GM06990 (cell line): ENCODE measurements at places on chromosomes 13 and 19.
A peak's percentile ranks its signal among the peaks of the same experiment; 100 is the strongest.

GRCh38 chr13:26424181-26424580 is 133.3 kb upstream of the WASF3 start:
- no peak for DNase-seq

- no peak for DNase-seq
Observed at GRCh38 chr19:35433448-35433847, 14.6 kb upstream of the FFAR2 start.

GRCh38 chr19:34961775-34962686 is 2.0 kb downstream of the ZNF792 start:
- no peak for DNase-seq

- peak; percentile 10 for DNase-seq
Observed at GRCh38 chr13:44273991-44274770, 99.4 kb upstream of the SERP2 start.

DNA sequence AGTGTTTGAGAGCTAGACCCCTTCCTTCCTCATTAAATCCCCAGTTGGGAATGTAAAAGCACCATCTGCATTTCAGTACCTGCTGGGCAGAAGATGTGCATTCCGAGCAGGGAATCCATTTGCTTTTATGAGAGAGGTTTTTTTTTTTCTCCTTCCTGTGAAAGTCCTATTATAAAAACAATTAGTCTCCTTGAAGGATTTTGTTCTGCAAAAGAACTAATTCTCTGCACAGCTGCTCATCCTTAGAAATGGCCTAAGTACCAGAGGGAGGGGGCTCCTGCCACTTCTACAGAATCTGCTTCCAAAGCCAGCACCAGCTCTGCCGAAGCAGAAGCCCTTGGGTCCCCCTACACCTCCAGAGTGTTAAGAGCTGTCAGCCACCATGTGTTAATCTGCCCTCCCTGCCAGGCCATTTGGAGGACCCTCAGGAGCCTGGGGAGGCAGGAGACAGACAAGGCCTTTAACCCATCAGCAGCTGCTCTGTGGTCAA is 36.4 kb upstream of the SERPINE3 start:
- DNase-seq: no peak

GRCh38 chr13:98377635-98378378 is 199.1 kb downstream of the STK24 start:
- no peak for DNase-seq

- peak; percentile 43 for DNase-seq
Observed at GRCh38 chr13:44237276-44237767, 136.3 kb upstream of the SERP2 start.

DNA sequence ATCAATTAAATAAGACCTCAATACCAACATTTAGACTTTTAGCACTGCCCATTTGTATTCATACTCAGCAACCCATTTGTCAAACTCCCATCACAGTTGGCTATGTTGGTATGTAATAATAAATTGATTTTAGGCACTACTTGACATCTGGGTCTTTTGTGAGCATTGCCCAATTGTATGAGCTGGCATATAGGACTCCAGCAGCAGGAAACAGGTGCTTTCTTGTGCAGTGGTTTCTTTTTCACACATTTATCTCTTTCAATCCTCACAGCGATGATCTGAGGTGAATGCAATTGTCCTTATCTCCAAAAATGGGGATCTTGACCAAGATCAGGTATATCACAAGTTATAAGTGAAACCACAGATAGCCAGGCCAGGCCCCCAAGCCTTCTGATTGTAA is 96.9 kb upstream of the OXGR1 start:
- DNase-seq: no peak

- no peak for DNase-seq
Observed at GRCh38 chr13:78587395-78587794, 16.0 kb downstream of the POU4F1 start.

- DNase-seq: no peak
Observed at GRCh38 chr13:26420282-26420960, 137.1 kb upstream of the WASF3 start.

DNA sequence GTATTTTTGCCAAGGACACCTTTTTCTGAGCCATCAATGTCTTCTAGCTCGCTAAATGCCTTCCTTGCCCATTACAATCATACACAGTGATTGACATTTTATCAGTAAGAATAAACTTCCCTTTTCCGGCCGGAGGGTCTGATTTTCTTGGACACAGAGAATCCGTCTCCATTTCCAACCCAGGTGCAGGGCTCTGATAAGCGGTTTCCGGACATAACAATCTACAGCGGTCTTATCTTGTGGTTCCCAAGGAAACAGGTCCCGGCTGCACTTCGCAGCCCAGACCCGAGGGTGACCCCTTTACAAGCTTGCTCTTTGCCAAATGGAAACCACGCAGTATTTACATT is 5.1 kb upstream of the ZNF77 start:
- DNase-seq: no peak

DNA sequence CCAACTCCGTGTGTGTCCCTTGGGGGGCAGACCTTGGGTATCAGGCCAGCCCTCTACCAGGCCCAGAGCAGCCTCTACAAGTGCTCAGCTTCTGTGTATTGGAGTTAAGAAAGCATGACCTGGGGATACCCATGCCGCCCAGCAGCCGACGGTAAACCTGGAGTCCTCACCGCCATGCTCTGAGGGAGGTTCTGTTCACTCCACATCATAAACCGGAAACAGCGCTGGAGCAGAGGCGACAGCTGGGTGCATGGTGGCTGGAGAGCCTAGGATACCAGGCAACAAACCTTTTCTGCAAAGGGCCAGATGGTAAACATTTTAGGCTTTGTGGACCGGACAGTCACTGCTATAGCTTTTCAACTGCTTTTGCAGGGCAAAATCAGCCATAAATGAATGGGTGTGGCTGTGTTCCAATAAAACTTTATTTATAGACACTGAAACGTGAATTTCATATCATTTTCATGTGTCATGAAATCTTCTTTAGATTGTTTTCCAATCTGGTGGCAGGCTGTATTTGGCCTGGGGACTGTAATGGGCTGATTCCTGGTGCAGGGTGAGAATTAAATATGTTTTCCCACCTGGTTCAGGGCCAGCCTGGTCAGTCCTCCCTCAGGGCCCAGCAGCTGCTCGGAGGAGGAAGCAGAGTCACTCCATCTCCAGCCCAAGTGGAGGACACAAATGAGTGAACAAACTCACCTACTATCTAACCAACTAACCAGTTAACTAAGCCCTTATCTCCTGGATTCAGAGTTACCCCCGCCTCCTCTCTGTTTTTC is 30.9 kb downstream of the CEBPA start:
- no peak for DNase-seq

GRCh38 chr13:34035676-34036325 is 217.9 kb downstream of the RFC3 start:
- DNase-seq: no peak

DNA sequence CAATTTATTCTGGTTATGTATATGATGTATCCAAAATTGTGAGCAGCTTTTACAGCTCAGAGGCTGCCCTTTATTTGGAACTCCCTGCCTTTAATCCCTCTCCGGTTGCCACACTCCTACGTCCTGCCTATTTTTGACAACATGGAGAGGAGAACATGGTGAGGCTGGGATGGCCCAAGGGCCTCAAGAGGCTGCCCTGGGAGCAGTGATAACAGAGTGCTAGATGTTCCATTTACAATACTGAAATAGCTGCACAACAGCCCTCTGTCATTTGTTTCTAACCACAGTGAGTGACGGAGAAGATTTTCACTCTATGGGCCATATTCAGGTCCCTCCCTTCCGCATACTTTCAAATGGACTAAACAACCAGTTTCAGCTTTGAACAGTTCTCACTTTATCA is 33.4 kb downstream of the STARD13 start:
- DNase-seq: no peak

- DNase-seq: peak; percentile 66
Observed at GRCh38 chr19:10603084-10603872, 16.2 kb upstream of the AP1M2 start.
